A549 treated with DMSO at 1 μM for 4 hours (cell line): ENCODE measurements at places on chromosomes 1 and 21. TPM values are rescaled to one million over a fixed set of nuclear protein-coding genes. Genes with fewer than 3 reads are reported as not detected.

CBR3 gene
- 12.3 to 16.7 TPM (median 14.1 TPM) in 5 replicates for total RNA-seq

C1QA gene
- total RNA-seq, result not detected in 5 replicates

OR6N1 gene
- not detected in 5 replicates for total RNA-seq

TRIM17 gene
- not detected in 5 replicates for total RNA-seq

SH3BGR gene
- 1.00 to 1.8 TPM (median 1.4 TPM) in 5 replicates for total RNA-seq

FCAMR gene
- total RNA-seq, result 0.08 TPM in 1 of 5 replicates, not detected in the others

BEND5 gene
- total RNA-seq, result not detected in 5 replicates

S100B gene
- not detected in 5 replicates for total RNA-seq

OR2T33 gene
- total RNA-seq, result not detected in 5 replicates

ZNF695 gene
- total RNA-seq, result 2.3 to 3.6 TPM (median 2.5 TPM) in 5 replicates

C1orf159 gene
- 11.5 to 16.4 TPM (median 12.5 TPM) in 5 replicates for total RNA-seq

THEMIS2 gene
- total RNA-seq, result 0.40 to 1.7 TPM (median 0.83 TPM) in 5 replicates

PLPP3 gene
- 27.6 to 36.1 TPM (median 32.0 TPM) in 5 replicates for total RNA-seq

GUCA2B gene
- 0.21 to 0.45 TPM in 2 of 5 replicates, not detected in the others for total RNA-seq

WNT4 gene
- total RNA-seq, result 0.14 to 0.35 TPM (median 0.28 TPM) in 5 replicates

PTPN22 gene
- not detected in 5 replicates for total RNA-seq

KRTAP12-2 gene
- total RNA-seq, result not detected in 5 replicates

CCDC27 gene
- total RNA-seq, result not detected in 5 replicates
